ENCODE measurements at places on chromosomes 6 and 20.
A peak's percentile ranks its signal among the peaks of the same experiment; 100 is the strongest.

DNA sequence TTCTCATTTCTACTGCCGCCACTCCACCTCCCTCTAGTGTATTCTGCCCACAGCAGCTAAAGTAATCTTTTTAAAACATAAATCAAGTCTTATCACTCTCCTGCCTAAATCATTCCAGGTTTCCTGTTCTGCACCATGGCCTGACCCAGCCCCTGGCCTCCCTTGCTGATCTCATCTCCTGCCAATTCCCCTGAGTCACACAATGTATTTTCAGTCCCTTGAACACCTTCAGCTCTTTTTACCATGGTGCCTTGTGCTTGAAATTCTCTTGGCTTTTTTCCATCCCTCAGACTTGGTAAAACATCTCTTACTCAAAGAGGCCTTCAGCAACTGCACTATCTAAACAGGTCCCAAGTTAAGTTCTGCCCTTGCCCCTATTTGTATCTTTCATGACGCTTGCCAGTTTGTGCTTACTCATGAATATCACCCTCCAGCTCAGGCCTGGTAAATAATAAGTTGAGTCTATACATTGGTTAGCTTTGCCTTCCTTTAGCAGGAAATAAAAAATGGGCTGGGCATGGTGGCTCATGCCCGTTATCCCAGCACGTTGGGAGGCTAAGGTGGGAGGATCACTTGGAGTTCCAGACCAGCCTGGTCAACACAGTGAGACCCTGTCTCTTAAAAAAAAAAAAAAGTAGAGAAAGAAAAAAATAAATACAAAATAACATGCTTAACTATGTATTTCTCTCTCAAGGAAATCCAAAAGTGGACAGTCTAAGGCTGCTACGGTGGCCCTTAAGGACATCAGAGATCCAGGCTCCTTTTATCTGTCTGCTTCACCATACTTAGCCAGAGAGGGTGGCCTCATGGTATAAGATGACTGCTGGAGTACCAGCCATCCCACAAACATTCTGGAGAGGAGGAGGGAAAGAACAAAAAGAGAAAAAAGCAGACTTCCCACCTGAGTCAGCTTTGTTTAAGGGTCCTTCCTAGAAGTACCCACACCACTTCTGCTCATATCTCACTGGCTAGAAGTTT, 62.2 kb downstream of the ARFGEF2 start:
- DNase-seq = peak; percentile 100

GRCh38 chr6:89834884-89835792, 5.5 kb downstream of the CASP8AP2 start:
- no peak for DNase-seq

DNA sequence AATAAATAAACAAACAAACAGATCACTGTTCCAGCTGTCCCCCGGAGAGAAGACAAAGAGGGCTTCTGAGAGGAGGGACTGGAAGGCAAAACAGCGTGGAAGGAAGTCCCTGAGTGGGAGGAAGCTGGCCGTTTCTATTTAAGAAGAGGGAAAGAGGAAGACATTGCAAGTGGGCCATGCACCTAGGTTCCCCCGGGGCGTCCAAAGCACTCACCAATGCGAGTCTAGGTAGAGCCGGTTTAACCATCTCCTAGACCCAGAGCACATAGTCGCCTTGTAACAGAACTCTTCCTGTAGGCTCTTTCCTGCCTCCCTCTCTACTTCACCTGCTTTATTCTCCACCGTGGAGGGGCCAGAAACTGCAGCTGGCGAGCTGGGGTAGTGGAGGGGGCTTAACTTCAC, 158.4 kb downstream of the ZDHHC14 start:
- DNase-seq = no peak

GRCh38 chr6:292506-293192, 362 bp downstream of the DUSP22 start:
- DNase-seq = no peak

DNA sequence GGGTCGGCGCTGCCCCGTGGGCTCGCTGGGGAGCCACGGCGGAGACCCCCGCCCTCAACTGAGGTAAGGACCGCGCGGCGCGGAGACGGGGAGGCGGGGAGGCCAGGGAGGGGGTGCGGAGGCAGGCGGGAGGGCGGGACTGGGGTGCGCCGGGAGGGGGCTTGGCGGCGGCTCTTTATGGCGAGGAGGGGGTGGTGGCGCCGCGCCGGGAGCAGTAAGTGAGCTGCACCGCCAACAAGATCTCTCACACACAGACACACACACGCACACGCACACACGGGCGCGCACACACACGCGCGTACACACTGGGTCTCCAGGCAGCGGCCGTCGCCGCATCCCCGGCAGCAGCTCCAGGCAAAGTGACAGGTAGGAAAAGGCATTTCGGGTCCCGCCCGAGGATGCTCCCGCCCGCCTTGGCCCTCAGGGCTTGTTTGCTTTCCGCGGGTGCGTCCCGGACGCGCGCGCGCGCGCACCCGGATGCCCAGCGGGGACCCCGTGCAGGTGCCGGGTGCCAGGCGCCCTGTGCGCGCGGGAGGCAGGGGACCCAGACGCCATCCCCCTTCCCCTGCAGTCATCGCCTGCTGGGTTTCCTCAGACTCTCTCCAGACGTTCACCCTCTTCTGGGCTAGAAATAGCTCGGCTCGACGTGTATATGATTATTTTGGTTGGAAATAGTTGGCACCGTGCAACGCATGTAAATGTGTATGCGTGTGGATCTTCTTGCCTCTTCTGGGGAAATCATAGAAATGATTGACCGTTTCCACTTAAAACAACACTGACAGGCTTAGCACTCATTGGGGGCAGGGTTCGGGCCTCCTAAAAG, at the start of gene PLCB4:
TSS of gene PLCB4 (plus strand) at position 247 of the 823 bp plus-strand sequence. CDS start 238,728 bp downstream, outside the sequence.
- no peak for DNase-seq

DNA sequence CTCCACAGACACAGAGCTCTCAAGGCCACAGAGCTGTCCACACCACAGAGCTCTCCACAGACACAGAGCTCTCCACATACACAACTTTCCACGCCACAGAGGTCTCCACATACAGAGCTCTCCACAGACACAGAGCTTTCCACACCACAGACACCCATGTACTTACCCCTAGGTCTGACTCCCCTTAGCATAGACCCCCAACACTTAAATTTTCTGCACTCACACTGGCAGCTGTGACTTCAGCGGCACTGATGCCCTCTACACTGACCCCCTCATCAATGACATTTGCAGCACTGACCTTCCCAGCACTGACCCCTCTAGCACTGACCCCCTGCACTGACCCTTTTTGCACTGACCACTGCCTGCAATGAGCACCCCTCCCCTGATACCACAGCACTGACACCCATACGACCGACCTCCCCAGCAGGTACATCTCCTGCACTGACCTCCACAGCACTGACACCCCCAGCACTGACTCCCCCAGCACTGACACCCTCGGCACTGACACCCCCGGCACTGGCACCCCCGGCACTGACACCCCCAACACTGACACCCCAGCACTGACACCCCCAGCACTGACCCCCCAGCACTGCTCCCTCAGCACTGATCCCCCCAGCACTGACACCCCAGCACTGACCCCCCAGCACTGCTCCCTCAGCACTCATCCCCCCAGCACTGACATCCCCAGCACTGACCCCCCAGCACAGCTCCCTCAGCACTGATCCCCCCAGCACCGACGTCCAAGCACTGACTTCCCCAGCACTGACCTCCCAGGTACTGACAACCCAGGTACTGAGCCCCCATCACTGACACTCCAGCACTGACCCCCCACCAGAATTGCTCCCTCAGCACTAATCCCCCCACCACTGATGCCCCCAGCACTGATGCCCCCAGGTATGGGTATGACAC, 56.5 kb downstream of the ERMARD start:
- DNase-seq = no peak

DNA sequence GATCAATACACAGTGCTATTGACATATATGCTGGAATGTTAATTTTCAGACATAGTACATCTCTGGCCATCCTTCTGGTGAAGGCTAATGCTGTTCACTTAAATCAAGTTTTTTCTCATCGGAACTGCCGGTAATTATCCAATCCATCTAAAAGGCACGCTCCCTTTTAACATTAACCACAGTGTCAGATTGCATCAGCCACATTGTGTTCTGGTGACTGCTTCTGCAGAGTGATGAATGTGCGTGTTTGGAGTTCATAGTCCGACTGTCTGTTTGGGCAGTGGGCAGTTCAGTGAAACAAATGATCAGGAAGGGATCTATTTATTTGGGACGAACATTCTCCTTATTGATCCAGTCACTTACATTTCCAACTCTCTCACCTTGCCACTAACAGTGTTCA, 49.5 kb downstream of the SOBP start:
- no peak for DNase-seq

- DNase-seq = no peak
Measured at GRCh38 chr6:109103942-109104341, 8.6 kb downstream of the CEP57L1 start.

GRCh38 chr6:96007663-96008062, 8.1 kb upstream of the FUT9 start:
- DNase-seq = no peak

- DNase-seq = peak; percentile 2
Measured at GRCh38 chr6:19301980-19302379, 535.2 kb upstream of the ID4 start.

DNA sequence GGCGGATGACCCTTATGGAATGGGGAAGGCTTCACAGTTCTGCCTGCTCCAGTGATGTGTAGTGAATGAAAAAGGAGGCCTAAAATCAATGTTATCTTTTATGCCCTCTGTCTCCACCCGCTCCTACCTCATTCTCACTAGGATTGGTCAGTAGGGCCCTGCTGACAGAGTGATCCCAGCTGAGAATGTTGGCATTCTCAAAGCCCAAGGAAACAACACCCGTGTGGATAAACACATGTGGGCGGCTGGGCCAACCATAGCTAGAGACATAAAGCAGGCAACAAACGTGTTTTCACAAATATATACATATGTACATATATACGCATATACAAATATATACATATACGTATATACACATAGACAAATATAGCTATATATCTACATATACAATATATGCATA, 4.5 kb downstream of the RIPK1 start:
- DNase-seq = no peak

DNA sequence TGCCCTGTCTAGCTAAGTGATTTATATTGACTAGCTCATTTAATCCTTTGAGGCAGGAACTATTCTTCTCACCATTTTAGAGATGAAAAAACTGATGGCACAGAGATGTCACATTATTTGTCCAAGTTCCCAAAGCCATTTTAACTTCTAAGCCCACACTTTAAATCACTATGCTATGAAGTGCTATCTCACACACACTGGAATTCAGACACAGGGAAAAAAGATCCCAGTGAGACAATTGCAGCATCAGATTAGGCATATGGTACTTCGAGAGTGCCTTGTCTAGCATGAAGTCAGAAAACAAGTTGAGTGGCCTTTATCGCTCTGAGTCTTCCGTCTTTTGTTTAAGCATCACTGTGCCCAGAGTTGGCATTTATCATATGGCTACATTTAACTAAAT, 54.1 kb upstream of the PDE7B start:
- no peak for DNase-seq

DNA sequence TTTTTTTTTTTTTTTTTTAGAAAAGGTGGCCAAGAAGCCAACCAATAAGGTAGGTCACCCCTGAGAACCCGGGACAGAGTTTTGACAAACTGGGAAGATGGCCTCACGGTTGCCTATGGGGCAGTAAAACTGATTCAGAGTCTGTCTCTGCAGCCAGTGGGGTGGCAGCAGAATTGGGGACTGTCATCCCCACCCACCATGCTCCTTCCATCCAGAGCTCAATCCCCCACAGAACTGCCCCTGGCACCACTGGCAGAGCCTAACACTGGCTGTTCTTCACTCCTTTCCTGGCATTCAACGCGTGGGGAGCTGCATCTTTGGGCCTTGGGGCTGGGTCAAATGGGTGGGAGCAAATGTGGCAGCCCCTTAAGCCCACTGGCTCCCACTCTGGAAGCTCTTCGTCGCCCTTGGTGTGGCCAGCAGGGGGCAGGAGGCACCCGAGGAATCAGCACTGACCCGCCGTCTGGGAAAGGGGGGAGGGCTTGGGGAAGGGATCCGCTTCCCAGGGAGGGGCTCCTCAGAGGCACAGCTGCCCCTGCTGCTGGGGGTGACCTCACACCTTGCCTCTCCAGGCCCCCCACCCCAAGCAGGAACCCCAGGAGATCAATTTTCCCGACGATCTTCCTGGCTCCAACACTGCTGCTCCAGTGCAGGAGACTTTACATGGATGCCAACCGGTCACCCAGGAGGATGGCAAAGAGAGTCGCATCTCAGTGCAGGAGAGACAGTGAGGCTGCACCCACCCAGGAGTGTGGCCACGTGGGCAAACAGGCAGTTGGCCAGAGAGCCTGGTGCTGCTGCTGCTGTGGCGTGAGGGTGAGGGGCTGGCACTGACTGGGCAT, 10.4 kb downstream of the CD40 start:
- DNase-seq = no peak

- DNase-seq = no peak
Measured at GRCh38 chr6:53540129-53540692, 4.7 kb downstream of the GCLC start.

DNA sequence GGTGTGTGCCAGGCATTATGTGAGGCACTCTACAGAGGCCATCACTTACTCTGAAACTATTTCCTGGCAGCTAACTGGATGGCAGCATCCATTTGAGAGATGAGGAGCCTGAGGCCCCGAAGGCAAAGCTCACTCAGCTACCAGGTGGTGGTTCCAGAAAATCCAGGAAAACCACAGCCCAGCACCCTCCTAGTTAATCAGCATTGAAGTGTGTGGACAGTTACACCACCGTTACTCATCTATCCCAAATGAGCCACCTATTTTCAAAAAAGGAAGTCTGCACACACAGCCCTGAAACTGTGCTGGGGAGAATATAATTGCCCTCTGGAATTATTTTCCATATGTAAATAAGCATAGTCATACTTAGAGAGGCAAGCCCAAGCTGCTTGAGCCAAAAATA, 67.4 kb downstream of the CNBD2 start:
- peak; percentile 74 for DNase-seq

DNA sequence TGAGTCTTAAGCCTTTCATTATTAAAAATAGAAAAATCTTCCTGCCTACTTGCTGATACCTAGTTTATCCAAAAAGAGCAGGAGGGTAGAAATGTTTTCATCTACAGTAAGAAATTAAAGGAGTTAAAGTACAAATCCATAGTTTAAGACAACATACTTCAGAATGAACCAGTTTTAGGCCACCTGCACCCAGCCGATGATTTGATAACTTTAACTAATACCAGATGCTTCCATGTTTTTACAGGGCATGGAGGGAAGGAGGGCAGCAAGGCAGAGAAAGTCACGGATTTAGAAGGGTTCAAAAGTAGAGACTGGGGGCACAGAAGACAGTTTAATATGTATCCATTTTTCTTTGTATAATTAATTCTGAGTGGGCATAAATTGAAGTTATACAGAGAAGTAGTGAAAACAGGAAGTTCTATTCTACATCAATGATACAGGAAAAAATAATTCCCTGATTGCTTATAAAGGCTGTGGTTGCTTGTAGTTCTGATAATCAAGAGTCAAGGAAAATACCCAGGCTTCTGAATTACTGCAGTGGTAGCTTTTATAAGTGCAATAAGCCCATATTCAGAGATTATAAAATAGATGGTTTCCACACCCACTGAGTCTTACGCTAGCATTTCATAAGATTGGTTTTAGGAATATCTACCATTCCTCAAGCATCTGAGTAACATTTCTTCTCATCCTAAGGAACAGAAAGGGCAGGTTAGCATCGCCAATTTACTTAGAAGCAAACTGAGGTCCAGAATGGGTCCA, 72.0 kb downstream of the GMDS start:
- DNase-seq = no peak

- no peak for DNase-seq
Measured at GRCh38 chr6:98416027-98416426, 418.3 kb upstream of the POU3F2 start.

- DNase-seq = no peak
Measured at GRCh38 chr6:46370622-46371021, 120.6 kb downstream of the RCAN2 start.

GRCh38 chr6:105825210-105825609, 260.9 kb upstream of the PRDM1 start:
- no peak for DNase-seq

GRCh38 chr6:135530113-135530512, 32.6 kb upstream of the AHI1 start:
- no peak for DNase-seq

All from HS-5 (cell line).